ENCODE measurements at places on chromosomes 6 and 20.

DNA sequence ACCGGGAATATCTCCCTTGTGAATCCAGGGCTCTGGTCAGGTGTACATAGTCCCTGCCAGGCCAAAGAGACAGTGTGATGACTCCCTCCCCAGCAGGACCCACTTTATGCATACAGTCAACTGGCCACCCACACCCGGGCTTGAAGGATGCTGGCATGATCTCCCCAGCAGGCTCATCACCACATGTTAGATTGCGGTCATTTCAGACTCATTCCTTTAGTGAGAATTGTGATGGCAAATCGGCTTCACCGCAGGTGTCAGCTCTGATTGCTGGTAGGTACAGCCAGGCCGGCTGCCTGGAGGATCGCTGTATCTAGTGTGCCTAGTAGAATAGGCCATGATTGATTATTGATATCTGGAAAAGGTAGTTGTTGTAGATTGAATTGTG lies 24.5 kb downstream of the CD83 start:
- DNase-seq, result no peak

DNA sequence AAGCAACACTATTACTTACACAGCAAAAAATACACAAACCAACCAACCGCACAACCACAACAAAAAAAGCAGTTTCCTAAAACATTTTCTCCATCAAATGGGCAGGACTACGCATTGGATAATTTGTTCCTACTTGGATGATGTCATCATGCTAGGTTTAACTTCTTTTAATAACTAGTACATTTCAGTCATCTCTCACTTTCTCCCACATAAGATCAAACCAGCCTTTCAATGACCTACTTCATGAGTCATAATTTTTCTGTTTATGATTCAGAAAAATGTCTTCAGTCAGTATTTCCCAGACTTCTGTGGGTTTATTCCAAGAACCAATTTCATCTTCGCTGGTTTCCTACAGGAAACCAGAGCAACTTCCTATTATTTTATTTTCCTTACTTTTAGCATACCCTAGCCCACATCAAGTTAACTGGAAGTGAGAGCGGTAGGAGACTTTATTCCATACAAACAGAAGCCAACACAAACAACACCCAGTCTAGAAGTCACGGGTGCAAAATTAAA lies 134.2 kb downstream of the GMDS start:
- DNase-seq, result no peak

- DNase-seq, result no peak
These were observed 502.8 kb upstream of the JARID2 start for GRCh38 chr6:14743144-14743473.

DNA sequence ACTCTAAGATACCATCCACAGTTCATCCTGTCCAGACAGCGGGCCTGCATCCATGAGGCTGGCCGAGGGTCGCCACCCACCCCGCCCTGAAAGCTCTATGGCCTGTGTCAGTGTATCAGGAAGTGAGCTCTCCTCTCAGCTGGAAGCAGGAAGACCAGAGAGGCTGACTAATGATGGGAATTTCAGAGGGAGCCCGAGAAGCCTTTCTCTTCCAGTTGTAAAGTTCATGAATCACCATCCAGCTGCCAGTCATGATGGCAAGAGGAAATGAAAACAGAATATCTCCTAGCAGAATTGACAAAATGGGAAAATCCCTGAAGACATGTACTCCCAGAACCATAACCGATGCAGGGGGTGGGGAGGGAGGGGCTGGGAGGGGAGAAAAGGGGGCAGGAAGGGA lies 109.6 kb upstream of the RPS6KA2 start:
- no peak for DNase-seq

DNA sequence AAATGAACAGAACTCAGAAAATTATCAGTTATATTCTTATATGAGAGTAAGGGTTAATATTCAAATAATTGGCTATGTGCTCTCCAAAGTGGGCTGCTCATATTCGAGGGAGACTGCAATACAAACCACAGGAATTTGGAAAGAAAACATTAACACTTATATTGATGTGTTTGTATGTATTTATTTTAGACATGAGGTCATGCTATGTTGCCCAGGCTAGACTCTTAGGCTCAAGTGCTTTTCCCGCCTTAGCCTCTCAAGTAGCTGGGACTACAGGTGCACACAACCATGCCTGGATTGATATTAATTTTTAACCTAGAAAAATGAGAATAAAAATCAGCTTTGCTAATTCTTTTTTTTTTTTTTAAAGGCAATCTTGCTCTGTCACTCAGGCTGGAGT lies 35.0 kb downstream of the BTBD9 start:
- DNase-seq, result no peak

GRCh38 chr6:29528300-29528931 lies 31.1 kb downstream of the UBD start:
- DNase-seq, result no peak

- DNase-seq, result no peak
These were observed 95.8 kb downstream of the TMEM242 start for GRCh38 chr6:157227202-157228166.

DNA sequence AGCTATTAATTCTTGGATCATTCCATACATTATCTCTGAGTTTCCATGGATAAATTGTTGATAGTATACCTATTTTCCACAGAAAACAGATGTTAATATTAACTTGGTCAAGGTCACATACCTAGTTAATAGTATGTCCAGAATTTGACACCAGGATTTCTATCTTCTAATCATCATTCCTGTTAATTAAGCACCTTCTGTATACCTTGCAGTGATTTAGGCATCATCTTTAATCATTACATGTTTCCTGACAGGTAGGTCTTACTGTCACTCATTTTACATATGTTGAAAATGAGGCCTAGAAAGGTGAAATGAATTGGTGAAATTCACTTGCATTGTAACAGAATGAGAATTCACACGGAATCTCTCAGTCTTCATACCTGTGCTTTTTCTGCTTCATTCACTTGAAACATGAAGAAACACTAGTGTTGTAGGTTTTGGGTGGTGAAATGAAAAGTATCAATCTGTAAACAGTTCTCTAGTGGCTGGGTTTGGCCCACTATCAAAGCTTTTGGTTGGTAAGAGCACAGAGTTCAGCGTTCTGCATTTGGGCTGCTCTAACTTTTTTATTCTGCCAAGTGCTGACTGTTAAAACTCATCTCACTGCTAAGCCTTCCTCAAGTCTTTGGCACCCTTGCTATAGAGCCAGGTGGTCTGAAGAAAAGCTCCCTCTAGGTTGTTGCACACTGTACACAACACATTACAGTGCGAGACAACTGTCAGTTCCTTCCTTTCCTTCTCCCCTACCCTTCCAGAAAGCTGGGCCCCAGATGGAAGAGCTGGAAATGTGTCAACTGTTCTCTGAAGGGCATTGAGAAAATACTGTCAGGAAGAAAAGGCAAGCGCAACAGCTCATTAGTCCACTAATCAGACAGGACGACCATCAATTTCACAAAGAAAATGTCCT lies 57.8 kb upstream of the C20orf144 start:
- DNase-seq, result no peak

GRCh38 chr6:132399376-132400074 lies 1.8 kb downstream of the MOXD1 start:
- no peak for DNase-seq

Data from NCI-H1930 (cell line).